ENCODE measurements at places on chromosomes 11 and 22.

DNA sequence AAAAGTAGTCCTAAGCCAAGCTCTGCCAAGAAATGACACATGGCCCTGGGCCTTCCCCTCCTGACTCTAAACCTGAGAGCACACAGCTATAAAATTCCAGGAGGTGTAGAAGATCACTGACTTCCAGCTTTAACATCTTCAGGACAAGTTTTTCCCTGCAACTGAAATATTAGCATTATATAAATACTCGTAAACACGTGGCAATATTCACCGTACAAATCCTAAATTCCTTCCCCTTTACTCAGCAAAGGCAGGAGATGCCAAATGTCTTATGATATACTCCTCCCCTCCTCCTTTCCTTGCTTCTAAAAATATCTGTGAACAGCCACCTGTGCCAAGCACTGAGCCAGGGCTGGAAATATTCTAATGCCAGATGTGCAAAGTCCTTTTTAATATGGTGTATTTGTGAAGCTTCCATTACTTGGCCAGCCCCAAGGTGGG is 194.0 kb downstream of the LARGE1 start:
- no peak for DNase-seq

DNA sequence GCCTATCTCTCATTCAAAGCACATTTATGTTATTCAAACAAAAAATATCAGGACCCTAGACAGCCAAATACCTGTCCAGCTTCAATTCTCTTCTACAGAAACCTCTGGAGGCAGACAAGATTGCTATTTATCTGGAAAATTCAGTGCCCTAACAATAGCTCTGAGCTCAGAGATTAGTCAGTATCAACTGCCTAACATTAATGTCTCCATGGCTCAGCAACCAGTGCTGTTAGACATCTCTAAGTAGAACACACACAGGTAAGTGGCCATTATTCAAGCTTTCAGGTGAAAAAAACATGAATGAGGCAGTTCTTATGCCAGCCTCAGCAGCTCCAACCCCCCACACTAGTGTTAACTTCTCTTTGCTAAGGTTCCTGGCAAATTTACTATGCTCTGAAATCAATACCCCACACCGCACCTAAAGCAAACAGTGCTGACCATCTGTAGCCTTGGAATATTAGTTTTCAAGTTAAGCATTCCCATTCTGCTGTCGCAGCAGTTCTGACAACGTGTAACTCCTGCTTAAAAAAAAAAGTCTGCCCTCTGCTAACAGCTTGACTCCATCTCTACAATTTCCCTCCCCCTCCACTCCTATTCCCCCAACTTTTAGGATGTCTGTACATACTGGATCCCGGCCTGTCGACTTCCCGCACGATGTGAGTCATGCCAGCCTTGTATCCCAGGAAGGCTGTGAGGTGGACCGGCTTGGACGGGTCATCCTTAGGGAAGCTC is 1.5 kb downstream of the RPL3 start:
- no peak for DNase-seq

- no peak for DNase-seq
Measured at GRCh38 chr11:97290464-97291041, 900.7 kb downstream of the JRKL start.

DNA sequence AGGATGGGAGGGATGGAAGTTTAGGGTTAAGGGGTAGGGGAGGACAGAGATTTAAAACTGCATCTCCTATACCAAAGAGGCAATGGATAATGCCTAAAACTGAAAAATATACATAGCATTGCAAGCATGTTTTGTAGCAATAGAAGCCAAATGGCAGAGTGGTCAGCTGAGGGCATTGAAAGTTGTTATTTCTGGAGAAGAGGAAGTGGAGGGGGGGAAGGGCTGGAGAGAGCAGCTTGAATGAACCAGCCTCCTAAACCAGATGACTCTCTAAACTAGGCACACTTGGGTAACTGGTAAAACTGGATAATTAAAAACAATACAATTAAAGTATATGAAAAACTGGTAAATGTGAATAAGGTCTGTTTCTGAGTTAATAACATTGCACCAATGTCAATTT is 70.3 kb upstream of the TP53I11 start:
- no peak for DNase-seq

GRCh38 chr11:125593114-125593820 is 615 bp downstream of the STT3A start:
- DNase-seq, result no peak

DNA sequence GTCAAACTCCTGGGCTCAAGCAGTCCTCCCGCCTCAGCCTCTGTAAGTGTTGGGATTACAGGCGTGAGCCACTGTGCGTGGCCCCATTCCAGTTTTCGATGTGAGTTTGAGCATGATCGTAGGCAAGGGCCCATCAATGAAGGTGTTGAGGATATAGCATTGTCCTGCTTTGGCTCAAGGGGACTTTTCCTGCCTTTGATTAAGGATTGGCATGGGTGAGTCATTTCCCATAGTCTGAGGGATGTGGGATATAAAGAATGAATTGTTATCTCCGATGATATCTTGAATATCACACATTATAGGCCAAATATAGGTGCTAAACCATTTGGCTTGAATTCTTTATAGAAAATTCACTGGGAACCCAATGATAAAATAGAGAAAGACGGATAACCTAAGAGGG is 30.4 kb downstream of the STIM1 start:
- no peak for DNase-seq

- DNase-seq, result no peak
Measured at GRCh38 chr22:46995501-46996360, 233.3 kb downstream of the TBC1D22A start.

- no peak for DNase-seq
Measured at GRCh38 chr11:44136176-44136945, 40.9 kb downstream of the EXT2 start.

DNA sequence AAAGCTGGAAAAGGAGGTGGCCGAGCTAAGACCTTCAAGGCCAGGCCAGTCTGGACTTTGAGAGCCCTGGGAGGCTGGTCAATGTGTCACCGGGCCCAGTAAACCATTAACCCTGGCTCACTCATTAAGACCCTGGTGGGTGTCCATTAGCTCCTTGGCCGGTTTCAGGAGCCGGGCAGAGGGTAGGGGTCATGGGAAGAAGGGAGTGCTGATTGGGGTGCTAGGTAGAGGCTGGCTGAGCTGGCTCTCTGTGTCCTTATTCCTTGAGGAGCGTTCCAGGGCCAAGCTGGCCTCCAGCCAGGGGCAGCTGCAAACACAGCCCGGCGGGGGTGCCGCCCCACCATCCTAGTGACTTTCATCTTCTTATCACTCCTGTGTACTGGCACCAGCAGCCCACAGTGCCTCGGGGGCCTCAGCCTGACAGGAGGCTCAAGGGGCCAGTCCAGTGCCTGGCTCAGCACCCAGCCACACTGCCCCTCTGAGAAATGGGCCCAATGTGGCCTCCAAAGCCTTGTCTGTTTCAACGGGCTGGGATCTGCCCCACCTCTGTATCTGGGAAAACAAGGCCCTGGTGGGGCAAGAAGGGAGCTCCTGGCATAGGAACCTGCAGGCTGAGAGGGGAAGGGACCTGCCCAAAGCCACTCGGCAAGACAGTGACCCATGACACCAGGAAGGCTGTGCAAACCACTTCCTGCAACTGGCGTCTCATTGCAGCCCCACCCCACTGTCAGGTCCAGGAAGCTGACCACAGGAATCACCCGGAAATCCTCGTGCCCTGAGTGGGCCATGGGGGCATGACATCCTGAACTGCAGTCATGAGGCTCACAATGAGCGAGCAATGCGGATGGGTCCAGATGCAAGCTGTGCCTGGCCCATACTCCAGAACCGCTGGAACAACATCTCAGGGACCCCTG is 15.1 kb upstream of the RGL4 start:
- no peak for DNase-seq

- no peak for DNase-seq
Measured at GRCh38 chr11:19918302-19919049, 205.8 kb downstream of the NAV2 start.

All from WERI-Rb-1 (cell line).